Suppressor macrophage treated with lipopolysaccharide for 1 hour (primary cell): ENCODE measurements at places on chromosomes 11 and 22.

- DNase-seq, result no peak
These were observed 50.3 kb downstream of the SHANK2 start for GRCh38 chr11:71201936-71202597.

DNA sequence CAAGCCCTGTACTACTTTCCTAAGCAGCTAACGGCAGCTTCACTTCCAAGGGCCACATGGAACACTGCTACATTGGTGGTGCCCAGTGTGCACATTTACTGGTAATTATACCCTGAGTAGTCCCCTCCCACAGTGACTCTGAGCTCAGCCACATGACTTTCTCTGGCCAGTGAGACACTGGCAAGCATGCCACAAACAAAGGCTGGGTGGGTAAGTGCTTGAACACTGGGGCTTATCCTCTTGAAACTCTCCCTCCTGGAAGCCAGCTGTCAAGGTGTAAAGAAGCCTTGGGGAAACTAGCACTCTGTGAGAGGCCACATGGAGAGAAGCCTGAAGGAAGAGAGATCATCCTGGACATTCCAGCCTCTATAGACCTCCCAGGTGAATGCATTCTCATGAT, 54.4 kb upstream of the DRD2 start:
- DNase-seq, result no peak

- DNase-seq, result no peak
These were observed 33.7 kb upstream of the B3GAT1 start for GRCh38 chr11:134445601-134446325.

GRCh38 chr22:25582946-25583345, 18.5 kb downstream of the GRK3 start:
- no peak for DNase-seq

GRCh38 chr11:58003036-58003435, 20.6 kb upstream of the OR9Q1 start:
- DNase-seq, result no peak

GRCh38 chr22:44585559-44586350, 87.7 kb upstream of the RTL6 start:
- no peak for DNase-seq

GRCh38 chr11:126874276-126874675, 126.3 kb downstream of the KIRREL3 start:
- DNase-seq, result no peak

DNA sequence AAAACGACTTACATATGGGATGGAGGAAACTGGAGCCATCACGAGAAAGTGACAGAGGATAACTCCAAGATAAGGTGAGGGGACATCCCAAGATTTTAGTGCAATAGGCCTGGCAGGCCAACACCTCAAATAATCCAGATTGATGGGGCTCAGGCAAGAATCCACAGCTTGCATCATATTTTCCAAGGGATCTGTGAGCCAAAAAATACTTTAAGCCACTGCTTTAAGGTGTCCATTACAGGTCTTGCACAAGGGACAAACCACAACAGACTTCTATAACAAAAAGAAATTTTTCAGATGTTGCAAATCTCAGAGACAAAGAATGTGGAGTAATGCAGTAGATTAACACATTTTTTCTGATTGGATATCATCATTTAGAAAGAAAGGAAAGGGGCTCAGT, 45.6 kb downstream of the DENND5A start:
- no peak for DNase-seq

- no peak for DNase-seq
These were observed 150.7 kb downstream of the CCDC34 start for GRCh38 chr11:27212248-27212780.

GRCh38 chr11:1499899-1500298, 13.3 kb upstream of the MOB2 start:
- no peak for DNase-seq

- no peak for DNase-seq
These were observed 60.4 kb downstream of the SERGEF start for GRCh38 chr11:17952487-17952886.

DNA sequence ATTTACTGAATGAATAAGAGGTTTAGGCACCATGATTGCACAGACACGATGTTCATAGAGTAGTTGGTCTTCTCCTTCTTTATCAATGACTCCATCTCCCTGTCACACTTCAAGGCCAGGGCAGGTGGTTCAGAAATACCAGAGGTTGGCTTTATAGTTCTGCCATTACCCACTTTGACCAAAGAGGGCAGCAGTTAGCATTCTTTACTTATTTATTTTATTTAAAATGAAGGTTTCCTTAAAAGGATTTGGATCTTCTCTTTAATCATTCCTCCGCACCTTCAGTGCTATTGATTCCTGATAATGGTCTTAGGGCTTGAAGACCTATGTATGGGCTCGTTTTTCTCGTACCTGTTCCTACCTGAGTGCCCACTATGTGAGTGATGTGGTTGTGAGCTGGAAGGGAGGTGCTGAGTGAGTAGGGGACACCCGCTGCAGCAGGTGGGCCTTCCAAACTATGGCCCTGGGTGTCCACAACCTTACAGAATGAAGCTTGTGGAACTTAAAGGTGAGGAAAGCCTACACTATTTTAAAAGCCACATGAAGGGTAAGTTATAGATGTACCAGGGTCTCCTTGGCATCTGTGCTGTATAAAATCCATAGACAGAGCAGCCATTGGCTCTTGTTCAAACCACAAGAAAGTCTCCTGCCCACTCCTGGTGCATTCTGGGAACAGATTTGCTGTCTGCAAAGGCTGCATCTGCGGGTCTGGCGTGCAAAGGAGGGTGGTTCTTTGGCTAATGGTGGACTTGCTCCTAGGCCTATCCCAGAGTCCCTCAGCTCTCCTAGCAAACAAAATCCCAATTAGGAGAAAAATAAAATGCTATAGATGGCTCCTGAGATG, 35.0 kb downstream of the TIMP3 start:
- peak; percentile 44 for DNase-seq

DNA sequence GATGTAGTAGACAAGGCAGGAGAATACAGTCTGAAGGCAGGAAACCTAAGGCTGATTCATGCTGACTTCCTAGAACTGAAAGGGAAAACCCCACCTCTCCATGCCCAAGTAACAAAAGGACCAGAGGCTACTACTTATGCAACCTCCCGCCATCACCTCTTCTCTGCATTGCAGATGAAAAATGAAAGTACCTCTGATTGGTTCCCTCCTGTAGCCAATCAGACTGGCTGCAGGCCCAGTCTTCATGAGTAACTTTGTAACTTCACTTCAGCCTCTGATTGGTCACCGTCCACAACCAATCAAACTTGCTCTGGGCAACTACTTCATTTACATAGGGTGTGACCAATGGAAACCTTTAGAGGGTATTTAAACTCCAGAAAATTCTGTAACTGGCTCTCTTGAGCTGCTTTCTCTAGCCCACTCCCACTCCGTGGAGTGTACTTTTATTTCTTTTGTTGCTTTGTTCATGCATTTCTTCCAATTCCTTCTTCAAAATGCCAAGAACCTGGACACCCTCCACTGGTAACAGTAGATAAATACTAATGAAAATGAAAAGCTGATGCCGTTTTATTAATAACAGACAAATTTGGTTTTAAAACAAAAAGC, 5.2 kb upstream of the MAP6 start:
- DNase-seq, result peak; percentile 64

- peak; percentile 90 for DNase-seq
These were observed 34.3 kb upstream of the CSTF3 start for GRCh38 chr11:33195462-33196173.

DNA sequence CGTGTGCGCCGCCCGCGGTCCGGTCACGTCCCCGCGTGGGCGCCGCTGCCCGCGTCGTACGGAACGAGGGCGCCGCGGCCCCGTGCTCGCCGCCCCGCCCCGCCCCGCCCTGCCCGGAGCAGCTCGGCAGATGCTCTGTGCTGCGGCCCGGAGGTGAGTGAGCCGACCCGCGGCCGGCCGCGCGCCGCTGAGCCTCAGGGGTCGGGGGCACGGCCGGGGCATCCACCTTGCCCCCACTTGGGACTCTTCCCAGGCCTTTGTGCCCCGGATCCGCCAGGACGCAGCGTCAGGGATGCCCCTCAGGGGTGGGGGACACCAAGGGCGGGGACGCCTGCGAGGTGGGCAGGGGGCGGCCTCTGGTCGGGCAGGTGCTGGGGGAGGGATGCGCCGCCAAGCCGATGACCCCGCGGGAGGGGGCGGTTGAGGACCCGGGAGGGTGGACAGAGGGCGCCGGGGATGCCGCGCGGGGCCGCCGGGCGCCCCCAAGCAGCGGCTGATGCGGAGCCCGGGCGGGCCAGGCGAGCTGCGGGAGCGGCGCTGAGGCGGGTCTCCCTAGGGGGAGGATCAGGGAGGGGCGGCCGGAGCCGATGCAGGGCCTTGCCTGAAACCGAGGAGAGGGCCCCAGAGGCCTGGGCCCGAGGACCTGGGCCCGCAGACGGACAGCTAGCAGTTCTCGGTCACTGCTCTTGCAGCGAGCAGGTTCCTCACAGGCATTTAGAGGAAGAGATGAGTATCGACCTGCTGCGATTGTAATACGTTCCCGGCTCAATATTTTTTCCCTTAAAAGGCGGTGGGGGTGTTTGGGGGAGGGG, at the start of gene GNAZ:
TSS of gene GNAZ (plus strand) at position 102 of the 812 bp plus-strand sequence. CDS start 25,177 bp downstream, outside the sequence.
- DNase-seq, result no peak

GRCh38 chr11:8070417-8071115, 10.4 kb upstream of the TUB start:
- peak; percentile 40 for DNase-seq

DNA sequence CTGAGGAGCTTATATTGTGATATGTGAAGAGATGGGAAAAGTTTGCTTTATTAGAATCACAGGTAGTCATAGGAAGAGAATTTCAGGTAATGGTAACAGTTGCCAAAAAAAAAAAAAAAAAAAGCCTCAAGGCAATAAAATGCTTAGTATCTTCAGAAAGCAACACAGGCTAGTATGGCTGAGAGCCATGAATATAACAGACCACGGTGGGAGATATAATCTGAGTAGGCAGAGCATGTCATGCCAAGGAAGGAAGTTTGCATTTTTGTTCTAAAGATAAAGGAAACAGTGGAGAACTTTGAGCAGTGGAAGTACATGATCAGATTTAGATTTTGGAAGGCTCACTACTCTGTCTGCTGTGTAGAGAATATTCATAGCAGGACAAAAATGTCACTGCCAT, 211.4 kb downstream of the ETS1 start:
- DNase-seq, result no peak

DNA sequence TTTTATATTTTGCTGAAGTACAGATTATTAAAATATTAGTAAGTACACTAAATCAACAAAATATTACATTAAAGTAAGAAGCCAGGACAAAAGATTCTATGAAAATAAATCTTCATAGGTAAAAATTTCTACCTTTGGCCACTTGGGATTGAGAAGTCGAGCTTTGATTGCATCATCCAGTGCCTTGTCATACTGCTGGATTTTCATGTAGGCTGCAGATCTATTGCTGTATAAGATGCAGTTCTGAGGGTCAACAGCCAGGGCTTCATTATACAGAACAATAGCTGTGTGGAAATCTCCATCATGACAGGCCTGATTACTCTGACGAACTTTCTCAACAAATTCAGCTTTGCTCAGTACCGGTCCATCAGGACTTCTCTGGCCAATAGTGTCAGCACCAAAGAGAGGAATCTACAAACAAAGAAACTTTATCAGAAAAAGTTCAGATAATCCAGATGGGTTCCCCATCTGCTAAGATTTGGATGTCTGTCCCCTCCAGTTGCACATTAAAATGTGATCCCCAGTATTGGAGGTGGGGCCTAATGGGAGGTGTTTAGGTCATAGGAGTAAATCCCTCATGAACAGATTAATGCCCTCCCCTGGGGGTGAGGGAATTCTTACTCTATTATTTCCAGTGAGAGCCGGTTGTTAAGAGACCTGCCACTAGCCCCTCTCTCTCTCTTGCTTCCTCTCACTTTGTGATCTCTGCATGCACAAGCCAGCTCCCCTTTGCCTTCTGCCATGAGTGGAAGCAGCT, 50.0 kb downstream of the TTC28 start:
- DNase-seq, result no peak

DNA sequence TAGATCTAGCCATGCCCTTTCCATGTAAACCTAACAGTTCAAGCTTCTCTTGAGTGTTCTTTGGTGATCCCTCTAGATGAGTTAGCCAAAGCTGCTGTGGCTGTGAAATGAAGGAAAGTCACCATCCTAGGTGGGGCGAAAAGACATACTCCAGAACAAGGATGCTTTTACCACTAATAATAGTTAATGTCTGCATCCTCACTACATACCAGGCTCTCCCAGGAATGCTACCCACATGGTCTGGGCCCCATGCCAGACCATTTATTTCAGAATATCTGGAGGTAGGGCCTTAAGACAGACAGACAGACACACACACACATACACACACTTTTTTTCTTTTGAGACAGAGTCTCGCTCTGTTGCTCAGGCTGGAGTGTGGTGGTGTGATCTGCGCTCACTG, 14.7 kb downstream of the ABTB2 start:
- no peak for DNase-seq

- no peak for DNase-seq
These were observed 39.9 kb upstream of the RAPSN start for GRCh38 chr11:47488674-47489394.

DNA sequence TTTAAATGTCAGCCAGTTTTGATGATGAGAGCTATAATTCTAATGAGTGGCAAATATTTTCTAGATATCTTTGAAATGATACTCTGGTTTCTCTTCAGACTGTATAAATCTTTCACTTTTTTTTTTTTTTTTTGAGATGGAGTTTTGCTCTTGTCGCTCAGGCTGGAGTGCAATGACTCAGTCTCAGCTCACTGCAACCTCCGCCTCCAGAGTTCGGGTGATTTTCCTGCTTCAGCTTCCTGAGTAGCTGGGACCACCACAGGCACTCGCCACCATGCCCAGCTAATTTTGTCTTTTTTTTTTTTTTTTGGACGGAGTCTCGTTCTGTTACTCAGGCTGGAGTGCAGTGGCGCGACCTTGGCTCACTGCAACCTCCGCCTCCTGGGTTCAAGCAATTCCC, 113.6 kb downstream of the TEAD1 start:
- no peak for DNase-seq

DNA sequence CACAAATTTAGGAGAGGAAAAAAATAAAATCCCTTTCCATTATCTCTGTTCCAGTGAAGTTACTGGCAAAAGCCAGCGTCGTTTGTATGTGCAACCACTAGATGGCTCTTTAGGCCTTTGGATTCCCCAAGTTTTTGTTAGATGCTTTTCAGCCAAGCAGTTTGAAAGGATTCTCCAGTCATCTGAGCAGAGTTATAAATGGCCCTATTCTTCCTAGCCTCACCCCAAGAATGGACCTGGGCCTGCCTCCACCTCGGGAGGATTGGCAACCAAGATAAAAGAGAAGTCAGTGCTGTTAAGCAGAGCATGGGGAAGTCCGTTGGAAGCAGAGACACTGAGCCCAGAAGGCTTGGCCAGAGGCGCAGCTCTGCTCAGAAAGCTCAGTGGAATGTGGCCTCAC, 15.4 kb downstream of the FAM181B start:
- DNase-seq, result peak; percentile 36

- peak; percentile 4 for DNase-seq
These were observed 105.5 kb downstream of the KCNC1 start for GRCh38 chr11:17840101-17840548.

DNA sequence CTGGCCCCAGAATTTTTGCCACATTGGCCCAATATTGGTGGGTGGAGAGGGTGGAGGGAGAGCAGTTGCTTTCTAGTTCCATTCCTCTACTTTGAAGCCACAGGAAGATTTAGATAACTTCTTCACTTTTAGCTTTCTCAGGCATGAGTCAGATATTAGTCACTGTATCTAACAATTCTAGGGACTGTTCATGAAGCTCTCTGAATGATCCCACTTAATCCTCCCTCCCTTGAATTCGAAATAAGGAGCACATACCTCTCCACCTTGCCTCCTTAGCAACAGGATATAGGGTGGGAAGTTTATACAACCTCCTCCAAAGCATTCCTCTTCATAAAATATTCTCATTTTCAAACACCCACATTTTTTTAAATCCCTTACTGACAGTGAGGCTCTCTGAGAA, 13.5 kb downstream of the FSHB start:
- no peak for DNase-seq
